HCEC 1CT (cell line): ENCODE measurements at places on chromosomes 3 and 15.

DNA sequence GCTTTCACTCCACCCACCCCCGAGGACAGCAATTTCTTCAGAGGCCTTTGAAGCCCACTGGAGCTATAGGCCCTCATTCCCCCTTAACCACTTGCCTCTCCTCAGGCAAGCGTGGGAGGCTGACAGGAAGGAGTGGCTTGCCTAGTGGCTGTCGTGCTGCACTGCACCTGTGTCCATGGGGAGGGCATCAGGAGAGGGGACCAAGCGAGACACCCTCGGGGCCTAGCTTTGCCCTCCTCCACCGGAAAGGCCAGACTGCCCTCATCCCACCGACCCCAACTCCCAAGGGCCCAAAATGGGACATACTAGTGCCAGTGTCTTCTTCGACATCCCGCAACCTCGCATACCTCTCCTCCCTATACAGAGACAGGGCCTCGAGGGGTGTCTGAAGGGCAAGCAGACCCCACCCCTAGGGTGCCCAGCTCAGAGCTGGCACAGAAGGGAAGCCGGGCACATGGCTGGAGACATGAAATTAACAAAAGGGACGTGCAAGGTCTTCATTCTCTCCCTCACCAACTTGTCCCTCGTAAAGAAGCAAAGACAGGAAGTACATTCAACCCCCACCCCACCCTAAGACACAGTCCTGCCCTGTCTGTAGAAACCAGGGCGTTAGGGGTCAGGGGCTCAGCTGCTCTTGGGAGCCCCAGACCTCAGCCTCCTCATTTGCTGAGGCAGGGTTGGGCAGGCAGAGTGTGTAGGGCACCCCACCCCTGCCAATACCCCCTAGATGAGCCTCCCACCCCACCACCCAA is 24.3 kb downstream of the VIPR1 start:
- no peak for DNase-seq

DNA sequence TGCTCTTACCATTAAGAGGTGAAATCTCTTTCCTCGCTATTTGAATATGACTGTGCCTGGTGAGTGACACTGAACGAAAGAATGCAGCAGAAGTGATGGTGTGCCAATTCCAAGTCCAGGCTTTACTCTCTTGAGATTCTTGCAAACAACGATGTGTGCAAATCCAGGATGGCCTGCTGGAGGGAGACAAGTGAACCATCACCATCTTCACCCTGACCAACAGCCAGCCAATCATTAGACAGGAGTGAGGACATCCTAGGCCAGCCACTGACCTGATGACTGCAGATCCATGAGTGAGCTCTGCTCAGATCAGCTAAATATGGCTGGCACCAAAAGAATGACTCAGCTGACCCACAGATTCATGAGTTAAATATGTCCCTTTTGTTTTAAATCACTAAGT is 878.0 kb downstream of the PDCD6IP start:
- DNase-seq: no peak

DNA sequence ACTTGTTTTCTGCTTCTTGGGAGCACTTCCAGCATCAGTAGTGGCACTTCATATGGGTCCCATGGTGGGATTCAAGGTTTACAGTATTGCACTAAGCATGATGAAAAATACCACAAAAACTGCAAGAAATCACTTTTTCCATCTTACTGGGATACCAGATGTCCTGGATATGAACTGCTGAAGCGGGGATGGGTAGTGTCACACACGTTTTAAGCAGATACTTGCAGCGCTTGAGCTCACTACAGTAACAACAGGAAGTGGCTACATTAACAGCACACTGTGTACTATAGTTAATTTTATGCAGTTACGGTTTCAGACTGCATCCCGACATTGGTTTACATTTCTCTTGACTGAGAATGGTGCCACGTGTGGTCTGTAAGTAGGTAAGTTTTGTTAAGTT is 3.5 kb upstream of the ISG20 start:
- no peak for DNase-seq

- no peak for DNase-seq
Measured at GRCh38 chr3:160437083-160437455, 12.5 kb downstream of the TRIM59 start.

- no peak for DNase-seq
Measured at GRCh38 chr3:138846262-138846791, 11.6 kb upstream of the PIK3CB start.

DNA sequence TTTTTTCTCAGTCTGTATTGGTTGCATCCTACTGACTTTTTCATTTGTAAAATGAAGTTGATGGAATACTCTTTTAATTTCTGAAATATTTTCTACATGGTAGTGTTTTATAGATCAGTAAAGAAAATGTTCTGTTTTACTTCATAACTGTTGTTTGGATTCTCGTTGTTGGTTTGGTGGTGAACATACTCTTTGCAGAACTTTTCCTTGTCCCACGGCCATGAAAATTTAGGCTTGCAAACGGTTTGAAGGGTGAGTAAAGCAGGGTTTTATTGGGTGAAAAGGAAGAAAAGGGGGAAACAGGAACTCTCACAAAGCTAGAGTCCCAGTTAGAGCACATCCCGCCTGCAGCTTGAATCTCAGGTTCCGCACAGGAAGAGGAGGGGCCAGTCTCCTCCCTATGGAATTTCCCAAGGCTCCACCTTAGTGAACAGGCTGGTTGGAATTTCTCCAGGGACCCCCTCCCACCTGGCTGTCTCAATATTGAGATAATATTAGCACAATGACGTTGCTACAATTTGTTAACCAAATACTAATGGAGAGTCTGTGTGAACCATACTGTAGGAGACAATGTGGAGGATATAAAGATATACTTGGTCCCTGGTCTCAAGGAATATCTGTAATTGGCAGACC is 5.6 kb downstream of the PDCD6IP start:
- no peak for DNase-seq

GRCh38 chr15:69133862-69134519 is 26.4 kb upstream of the GLCE start:
- DNase-seq: no peak

DNA sequence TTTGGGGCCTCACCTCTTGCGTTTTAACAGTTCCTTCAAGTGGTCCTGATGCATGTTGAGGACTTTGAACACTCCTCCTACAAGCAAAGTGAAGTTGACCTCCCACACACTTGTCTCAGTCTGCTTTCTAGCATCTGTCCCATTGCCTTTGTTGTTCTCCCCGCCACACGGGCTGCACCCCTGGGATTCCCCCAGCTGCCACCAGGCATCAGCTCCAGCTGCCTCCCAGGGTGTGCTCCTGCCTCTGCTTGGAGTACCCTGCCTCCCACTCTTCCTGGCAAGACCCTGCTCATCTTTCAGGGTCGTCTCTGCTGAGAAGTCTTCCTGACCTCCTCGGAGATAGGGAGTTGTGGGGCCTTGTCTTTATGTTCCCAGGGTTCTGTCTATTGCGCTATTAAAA is 52.2 kb downstream of the IGF1R start:
- no peak for DNase-seq

DNA sequence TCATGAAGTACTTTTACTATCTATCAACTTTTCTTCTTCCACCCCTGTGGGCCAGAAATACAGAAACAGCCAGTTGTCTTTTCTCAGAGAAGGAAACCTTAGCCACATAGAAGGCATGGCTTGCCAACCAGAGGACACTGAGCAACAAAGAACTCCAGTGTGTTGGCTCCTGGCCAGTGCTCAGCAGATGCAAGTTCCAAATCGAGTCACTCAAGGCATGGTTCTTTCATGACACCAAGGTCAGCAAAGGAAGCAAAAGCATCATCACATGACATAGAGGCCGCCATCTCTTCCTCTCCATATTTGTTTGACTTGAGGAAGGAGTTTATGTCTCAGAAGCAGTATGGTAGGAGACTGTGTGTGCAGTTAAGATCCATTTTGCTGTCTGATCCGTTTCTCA is 92.2 kb downstream of the MYLK start:
- no peak for DNase-seq

DNA sequence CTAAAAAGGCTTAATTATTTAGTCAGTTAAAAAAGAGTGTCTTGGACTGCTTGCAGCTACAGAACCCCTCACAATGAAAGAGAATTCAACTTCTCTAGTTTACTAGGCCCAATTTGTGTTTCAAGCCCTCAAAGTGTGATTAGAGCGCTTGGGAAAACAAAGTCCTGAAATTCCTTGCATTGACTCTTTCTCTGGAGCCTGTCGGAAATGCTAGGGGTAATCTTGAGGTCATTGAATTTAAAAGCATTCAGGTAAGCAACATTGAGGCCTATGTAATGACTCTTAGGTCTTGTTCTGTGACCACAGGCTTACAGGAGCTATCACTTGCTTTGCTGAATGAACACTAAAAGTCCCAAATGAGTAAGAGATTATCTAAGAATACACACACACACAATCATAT is 186.0 kb downstream of the NLGN1 start:
- no peak for DNase-seq

DNA sequence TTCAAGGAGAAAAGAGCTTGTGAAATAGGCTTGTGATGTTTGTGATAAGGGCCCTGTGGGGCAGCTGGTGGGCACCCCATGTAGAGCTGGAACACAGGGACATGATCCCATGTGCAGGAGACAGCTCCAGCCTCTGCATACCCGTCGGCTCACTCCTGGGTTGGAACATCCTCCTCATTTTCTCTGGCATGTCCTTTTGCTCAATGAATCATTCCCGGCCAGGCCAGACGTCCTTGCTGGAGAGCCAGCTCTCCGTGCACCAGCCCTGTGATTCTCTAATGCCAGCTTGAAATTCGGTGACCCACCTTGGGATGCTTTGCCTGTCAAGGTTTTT is 77.3 kb downstream of the SMAD3 start:
- peak; percentile 75 for DNase-seq

GRCh38 chr15:78875107-78875914 is 2.6 kb downstream of the MORF4L1 start:
- no peak for DNase-seq

DNA sequence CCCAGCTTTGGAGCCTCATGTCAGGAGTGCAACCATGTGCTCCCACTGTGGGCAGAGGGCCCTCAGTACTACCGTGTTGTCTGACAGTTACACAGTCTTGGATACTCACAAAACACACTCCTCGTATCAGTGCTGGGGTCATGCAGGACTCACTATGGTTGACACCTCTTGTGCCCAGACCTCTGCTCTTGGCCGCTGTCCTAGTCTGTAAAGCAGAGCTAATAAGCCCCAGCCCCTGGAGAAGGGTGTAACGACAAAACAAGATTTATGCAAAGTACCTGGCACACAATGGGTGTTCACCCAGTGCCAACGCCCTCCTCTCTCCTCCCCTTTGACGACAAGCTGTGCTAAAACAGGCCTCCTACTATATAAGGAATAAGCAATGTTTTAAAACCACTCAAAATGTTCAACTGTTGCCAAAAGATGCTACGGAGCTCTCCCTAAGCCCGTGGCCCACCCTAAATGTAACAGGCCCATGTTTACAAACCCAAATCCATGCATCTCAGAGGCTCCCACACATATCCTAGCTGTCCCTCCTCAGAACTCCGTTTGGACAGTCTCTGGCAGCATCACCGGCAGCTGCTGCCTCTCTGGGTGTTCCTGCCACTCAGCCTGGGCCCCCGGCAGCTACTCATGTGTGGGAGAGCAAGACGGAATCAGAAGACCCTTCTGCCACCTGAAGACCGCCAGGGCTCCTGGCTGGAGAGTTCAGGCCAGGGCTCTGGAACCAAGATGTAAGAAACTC is 65.8 kb downstream of the MRPL46 start:
- no peak for DNase-seq

DNA sequence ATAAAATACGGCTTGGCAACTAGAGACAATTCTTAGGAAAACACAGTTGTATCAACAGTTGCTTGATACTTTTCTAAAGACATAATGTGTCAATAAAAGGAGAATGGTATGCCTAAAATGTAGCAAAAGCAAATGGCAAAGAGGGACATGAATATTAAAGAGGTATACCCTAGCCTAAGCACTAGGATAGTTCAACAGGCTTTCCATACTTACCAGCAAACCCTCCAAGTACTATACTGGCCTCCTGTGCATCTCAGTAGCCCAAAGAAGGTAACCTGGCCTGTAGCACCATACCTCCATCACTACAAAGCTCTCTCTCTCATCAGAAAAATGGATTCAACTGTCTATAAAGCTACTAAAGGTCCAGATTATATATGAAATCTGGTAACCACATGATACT is 7.5 kb downstream of the SETD2 start:
- DNase-seq: no peak

DNA sequence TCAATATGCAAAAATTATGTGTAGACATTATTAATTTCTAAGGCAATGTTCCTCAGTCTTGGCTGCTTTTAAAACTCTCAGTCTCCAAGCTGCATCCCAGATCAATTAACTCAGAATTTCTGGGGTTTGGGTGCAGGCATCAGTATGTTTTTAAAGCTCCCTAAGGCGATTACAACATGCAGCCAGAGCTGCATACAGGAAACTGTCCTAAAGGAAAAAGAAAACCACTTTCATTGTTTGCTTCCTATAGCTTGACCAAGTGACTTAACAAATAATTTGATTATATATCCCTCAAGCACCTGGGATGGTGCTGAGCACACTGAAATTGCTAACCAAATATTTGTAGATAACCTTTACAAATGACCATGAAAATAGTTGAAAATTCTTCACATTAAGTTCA is 194.7 kb downstream of the DTWD1 start:
- DNase-seq: no peak

DNA sequence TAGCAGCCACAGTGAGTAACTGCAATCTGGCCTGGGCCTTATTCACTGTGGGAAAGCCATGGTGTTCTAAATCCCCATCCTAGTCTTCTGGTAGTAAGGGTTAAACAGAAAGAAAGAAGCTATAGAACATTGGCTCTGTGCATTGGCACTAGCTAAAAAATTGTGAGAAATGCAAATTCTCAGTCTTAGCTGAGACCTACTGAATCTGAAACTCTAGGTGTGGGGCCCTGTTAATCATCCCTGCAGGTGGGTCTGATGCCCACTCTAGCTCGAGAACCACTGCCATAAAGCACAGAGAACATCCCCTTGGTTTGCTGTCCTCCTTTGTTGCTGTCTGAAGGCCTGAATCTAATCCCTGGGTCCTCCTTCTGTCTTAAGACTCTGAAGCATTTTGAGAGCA is 59.3 kb downstream of the MEIS2 start:
- no peak for DNase-seq

DNA sequence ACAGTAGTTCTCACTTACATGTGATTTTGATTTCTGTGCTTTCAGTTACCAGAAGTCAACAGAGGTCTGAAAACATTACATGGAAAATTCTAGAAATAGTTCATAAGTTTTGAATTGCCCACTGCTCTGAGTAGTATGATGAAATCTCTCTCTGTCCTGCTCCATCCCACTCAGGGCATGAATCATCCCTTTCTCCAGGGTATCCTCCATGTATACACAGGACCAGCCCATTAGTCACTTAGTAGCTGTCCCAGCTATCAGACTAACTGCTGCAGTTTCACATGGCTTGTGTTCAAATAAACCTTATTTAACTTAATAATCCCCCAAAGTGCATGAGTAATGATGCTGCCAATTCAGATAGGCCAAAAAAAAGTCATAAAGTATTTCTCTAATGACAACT is 38.6 kb downstream of the EPHA3 start:
- DNase-seq: peak; percentile 89

- DNase-seq: no peak
Measured at GRCh38 chr3:147089286-147089685, 317.1 kb downstream of the ZIC4 start.

DNA sequence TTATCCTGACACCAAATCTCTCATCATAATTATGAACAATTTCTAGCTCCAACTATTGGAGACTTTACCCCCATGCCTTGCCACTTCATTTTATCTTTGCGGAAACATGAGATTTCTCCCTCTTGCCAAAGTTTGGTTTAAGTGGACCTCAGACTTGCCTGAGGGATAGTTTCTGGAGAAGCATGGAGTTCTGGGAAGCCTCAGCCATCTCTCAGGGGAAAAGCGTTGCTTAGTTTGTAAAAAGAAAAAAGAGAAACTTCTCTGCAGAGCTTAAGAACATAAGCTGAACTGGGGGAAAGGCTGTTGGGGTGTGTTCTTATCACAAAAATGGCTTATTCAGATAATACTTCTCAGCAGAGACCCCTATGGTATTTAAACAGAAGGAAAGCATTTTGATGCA is 347.4 kb upstream of the ADAMTS9 start:
- DNase-seq: no peak
